ENCODE measurements at places on chromosomes 16 and 17.

DNA sequence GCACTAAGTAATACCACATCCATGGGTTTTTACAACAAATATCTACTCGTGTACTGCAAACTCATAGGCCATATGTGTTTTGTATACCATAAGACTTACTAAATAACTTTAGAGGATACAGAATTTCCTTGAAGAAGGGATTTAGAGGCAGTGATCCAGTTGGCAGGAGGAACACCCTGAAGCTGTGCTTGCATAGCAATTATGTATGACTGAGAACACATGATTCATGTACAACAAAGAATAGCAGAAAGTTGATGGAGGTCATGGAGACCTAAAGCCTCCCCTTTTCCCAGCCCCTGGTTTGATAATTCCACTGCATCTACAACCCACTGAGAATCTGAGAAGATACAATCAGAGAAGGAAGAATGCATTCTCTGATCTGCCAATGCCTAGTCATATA is 83.8 kb upstream of the PMFBP1 start:
- no peak for DNase-seq

- no peak for DNase-seq
Measured at GRCh38 chr16:67881621-67882161, 3.0 kb upstream of the NRN1L start.

DNA sequence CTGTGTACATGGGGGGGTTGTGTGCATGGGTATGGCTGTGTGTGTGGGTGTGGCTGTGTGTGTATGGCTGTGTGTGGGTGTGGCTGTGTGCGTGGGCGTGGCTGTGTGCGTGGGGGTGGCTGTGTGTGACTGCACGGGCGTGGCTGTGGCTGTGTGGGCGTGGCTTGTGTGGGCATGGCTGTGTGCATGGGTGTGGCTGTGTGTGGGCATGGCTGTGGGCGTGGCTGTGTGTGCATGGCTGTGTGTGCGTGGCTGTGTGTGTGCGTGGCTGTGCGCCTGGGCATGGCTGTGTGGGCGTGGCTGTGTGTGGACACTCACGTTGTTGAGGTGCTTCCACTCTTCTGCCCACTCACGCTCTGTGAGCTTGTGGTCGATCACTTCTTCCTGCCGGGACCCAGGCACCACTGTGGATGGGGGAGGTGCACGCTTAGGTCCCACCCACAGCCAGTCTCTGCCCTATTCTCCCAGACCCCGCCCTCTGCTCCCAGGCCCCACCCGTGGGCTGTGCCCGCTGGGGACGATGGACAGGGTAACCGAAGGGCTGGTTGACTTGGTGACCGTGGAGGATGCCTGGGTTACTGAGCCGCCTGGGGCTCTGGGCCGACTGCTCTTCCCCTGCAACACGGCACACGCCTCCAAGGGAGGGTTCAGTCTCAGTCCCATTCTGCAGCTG is 16.0 kb upstream of the PABPN1L start:
- no peak for DNase-seq

DNA sequence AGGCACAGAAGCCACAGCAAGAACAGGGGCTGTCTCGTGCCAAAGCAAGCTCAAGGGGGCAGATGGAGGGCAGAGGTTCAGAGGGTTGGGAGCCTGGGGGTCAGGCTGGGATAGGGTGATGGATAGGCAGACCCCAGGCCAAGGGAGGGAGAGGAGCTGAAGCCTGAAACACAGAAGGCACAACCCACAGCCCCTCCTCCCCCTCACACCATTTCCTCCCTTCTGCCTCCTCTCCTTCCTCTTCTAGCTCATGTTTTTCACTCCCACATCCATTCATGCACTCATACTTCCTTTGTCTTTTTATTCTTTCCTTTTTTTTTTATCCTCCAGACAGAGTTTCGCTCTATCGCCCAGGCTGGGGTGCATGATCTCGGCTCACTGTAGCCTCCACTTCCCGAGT is 61.1 kb downstream of the SOCS1 start:
- DNase-seq = no peak

GRCh38 chr17:74839990-74840852 is 19.5 kb downstream of the GRIN2C start:
- no peak for DNase-seq

DNA sequence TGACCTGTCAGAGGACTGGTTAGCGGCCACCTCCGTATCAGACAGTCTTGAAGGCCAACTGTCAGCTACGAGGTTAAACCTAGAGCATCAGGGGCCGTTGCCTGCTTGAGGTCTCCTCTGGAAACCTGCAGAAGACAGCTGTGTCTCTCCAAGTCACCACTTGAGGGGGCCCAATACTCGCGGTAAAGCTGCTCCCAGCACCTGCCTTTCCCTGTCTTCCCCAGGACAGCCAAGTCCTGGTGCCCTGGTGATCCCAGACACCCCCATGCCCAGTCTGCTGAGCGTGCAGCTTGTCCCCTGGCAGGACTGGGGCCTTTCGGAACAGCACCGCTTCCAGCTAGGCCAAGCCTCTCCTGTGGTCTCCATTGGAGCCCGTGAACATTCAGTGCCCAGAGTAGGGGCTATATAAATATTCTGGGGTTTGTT is 80.1 kb downstream of the DNAH17 start:
- DNase-seq = peak; percentile 44

DNA sequence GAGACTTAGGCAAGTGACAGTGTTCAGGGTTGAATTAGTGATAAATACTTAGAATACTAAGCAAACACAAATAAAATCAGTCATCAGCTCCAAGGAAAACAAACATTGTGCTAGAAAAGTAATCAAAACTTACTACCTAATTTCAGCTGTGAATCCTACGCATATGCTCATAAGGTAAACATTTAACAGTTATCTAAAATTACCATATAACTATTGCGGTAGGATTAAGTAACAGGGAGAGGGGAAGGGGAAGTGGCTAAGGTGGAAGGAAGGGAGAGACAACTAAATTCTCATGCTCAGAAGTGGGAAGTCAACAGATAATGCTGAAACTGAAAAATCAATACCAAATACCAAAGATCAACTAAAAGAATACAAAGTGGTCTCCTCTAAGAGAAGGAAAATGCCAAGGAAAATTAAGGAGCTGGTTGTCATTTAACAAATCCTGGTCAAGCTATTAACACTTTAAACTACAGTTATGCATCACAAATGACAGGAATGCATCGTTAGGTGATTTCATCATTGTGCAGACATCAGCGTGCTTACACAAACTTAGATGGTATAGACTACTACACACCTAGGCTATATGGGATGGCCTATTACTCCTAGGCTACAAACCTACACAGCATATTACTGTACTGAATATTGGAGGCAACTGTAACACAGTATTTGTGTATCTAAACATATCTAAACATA is 20.0 kb downstream of the USP32 start:
- DNase-seq = no peak

- no peak for DNase-seq
Measured at GRCh38 chr16:26078716-26079355, 387.1 kb downstream of the HS3ST4 start.

- no peak for DNase-seq
Measured at GRCh38 chr16:12802661-12803060, 1.0 kb downstream of the CPPED1 start.

DNA sequence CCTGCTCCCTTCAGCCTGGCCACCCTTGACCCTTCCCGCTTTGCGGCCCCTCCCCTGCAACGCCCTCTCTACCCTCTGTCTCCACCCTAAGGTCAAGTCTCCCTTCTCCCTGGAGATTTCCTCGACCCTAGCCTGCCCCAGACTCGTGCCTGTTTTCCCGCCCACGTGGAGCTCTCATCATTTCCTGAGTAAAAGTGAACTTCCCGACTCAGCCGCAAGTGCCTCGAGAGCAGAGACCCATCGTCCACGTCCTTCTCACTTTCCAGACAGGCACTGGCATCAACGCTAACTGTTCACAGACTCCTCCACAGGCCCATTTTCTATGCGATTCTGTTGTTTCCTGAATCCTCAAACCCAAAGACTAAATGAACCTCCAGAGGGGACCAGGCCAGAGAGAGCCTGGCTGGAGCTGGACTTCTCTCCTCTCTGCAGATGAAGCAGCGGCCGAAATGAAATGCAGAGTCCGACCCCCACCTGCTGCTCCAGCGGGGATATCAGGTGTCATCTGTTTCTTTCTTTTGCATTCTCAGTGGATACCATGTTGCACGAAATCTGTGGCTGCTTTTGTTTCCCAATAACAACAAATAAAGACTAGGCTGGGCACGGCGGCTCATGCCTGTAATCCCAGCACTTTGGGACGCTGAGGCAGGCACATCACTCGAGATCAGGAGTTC is 52.5 kb downstream of the RTN4RL1 start:
- no peak for DNase-seq

- DNase-seq = no peak
Measured at GRCh38 chr17:71024172-71024571, 854.8 kb downstream of the KCNJ2 start.

DNA sequence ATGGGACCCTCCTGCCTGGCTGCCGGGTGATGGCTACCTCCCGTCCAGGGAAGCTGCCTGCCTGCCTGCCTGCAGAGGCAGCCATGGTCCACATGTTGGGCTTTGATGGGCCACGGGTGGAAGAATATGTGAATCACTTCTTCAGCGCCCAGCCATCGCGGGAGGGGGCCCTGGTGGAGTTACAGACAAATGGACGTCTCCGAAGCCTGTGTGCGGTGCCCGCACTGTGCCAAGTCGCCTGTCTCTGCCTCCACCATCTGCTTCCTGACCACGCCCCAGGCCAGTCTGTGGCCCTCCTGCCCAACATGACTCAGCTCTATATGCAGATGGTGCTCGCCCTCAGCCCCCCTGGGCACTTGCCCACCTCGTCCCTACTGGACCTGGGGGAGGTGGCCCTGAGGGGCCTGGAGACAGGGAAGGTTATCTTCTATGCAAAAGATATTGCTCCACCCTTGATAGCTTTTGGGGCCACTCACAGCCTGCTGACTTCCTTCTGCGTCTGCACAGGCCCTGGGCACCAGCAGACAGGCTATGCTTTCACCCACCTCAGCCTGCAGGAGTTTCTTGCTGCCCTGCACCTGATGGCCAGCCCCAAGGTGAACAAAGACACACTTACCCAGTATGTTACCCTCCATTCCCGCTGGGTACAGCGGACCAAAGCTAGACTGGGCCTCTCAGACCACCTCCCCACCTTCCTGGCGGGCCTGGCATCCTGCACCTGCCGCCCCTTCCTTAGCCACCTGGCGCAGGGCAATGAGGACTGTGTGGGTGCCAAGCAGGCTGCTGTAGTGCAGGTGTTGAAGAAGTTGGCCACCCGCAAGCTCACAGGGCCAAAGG is 36.8 kb downstream of the NLRC5 start:
- no peak for DNase-seq

DNA sequence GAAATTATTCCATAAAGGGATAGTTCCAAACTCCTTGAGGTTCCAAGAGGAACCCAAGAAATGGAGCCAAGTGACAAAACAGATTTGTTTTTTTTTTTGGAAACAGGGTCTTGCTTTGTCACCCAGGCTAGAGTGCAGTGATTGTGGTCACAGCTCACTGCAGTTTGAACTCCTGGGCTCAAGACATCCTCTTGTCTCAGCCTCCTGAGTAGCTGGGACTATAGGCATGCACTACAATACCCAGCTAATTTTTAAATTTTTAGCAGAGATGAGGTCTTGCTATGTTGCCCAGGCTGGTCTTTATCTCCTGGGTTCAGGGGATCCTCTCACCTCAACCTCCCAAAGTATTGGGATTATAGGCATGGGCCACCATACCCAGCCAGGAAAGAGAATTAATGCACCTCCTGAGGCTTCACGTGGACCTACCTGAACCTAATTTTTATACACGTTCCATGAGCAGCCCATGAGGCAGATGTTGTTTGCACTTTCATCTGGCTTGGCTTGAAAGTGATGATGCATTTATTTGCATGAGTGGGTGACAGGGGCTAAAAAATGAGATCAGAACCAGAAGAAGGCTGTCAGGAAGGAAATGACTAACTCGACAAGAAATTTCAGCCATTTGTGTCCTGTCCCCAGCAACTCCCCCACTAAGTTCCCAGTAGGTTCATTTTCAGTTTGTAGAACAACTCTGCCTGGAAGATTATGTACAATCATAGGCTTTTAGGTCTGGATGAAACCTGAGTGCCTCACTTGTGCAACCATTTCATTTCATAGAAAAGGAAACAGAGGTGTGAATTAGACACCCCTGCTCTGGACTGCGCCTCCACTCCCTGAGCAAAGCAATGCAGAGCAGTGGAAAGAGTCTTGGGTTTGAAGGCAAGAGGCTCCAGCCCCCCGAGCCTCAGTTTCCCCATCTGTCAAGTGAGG is 10.3 kb upstream of the IRF8 start:
- no peak for DNase-seq

DNA sequence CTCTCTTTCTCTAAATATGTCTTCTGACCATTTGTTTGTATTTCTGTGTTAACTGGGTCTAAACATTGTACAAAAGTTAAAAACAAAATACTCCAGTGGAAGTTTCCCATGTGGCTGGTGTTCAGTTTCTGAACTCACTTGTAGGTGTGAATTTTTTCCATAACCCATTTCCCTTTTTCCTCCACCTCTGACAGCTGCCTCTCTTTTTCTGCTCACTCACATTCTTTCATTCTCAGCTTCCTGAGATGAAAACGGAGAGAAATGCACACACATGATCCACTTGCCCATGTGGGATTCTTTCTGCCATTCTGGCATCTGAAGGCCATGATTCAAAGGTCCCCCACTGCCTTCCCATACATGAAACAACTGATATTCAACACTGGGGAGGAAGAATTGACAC is 41.1 kb upstream of the ACSM2B start:
- DNase-seq = no peak

- no peak for DNase-seq
Measured at GRCh38 chr17:61475726-61476125, 23.5 kb downstream of the TBX4 start.

- no peak for DNase-seq
Measured at GRCh38 chr16:66447491-66447890, 20.4 kb downstream of the BEAN1 start.

DNA sequence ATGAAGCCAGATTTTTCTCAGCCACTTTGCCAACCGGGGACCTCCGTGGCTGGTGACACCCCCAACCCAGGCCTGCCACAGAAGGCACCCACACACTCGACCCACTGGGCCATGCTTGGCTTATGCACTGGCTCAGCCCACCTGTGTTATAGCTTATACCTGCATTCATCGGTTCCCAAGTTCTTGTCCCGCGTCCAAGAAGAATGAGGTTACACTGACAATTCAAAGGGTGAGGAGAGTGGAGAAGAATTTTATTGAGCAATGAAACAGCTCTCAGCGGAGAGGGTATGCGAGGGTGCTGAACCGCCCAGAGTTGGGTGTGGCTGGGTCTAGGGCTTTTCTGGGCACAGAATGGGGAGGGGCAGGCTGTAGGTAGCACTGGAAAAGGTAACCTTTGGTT is 22.2 kb upstream of the CDH15 start:
- DNase-seq = no peak

Measured in amniotic stem cell (primary cell).